ENCODE measurements at places on chromosomes 3 and 15. TPM values are rescaled to one million over a fixed set of nuclear protein-coding genes. Genes with fewer than 3 reads are reported as not detected.

- DNase-seq: no peak
These were observed 16.7 kb downstream of the HCN4 start for GRCh38 chr15:73352082-73352481.

Gene CD86
- polyA plus RNA-seq: 2.2 TPM

Gene C3orf22
- not detected for polyA plus RNA-seq

GRCh38 chr3:18989237-18989795 is 159.0 kb upstream of the KCNH8 start:
- DNase-seq: no peak

- no peak for DNase-seq
These were observed 104.3 kb downstream of the GHSR start for GRCh38 chr3:172343979-172344378.

Gene CBLB
- 53.7 TPM for polyA plus RNA-seq
